GM04504 (cell line): ENCODE measurements at places on chromosomes 1 and 21.
A peak's percentile ranks its signal among the peaks of the same experiment; 100 is the strongest.

- no peak for DNase-seq
Measured at GRCh38 chr1:30476476-30476875, 246.9 kb downstream of the MATN1 start.

DNA sequence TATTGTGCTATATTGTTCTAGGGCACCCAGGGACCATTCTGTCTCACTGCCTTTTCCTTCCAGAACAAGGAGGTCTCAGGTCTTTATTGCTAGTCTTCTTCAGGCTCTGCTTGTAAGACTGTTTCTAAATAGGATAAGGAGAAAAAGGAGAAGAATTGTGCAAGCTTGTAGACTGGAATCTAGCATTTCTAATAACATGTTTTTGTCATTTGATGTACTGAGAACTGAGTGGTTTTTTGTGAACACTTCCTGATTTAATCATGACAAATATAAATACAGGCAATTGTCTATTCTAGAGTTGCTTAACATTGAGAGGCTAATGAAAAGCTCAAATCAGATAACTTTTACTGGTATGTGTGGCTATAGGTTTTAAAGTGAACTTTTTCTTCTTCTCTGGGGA is 77.6 kb downstream of the CLIC4 start:
- no peak for DNase-seq

DNA sequence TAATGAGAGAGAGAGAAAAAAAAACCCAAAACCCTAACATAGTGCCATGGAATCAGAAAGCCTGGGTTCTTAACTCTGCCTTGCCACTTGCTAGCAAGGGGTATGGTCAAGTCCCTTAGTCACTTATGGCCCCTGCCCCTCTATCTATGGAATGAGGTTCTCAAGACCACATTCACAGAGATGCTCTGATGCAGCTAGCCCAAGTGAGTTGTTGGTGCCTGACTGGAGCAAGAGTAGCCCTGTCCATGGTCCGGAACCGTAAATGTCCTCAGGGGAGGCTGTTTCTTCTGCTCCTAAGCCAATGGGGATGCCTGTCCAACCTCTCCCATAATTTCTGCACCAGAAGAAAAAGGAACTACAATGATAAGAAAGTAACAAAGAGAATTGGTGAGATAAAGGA is 56.8 kb downstream of the CSMD2 start:
- DNase-seq = no peak

GRCh38 chr1:185966471-185966870 is 232.3 kb downstream of the HMCN1 start:
- no peak for DNase-seq

GRCh38 chr1:66367369-66367768 is 166.6 kb upstream of the SGIP1 start:
- DNase-seq = no peak

- DNase-seq = no peak
Measured at GRCh38 chr1:153633161-153633753, 609 bp upstream of the CHTOP start.

DNA sequence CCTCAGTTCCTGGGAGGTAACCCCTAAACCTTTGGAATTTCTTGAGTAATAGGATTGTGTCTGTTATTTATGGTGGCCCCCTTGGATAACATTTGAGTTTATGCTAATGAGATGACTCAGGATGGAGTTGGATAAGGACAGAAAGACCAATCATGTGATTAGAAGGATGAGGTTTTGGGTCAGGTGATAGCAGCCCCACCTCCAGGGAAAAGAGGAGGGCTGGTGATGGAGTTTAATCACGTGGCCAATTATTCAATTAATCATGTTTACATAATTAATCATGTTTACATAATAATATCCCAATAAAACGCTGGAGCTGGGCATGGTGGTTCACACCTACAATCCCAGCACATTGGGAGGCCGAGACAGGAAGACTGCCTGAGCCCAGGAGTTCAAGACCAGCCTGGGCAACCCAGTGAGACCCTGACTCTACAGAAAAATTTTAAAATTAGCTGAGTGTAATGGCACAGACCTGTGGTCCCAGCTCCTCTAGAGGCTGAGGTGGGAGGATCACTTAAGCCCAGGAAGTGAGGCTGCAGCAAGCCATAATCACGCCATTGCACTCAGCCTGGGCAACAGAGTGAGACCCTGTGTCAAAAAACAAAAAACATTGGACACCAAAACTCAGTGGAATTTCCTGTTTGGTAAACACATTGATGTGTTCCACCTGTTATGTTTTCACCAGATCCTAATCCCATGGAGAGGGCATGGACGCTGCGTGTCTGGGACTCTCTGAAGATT is 73.3 kb downstream of the NUP210L start:
- DNase-seq = no peak

GRCh38 chr1:116498789-116499628 is 71.8 kb downstream of the CD58 start:
- no peak for DNase-seq

GRCh38 chr1:59292562-59292961 is 4.3 kb upstream of the FGGY start:
- DNase-seq = no peak

- no peak for DNase-seq
Measured at GRCh38 chr1:15151871-15152270, 1.7 kb upstream of the TMEM51 start.

DNA sequence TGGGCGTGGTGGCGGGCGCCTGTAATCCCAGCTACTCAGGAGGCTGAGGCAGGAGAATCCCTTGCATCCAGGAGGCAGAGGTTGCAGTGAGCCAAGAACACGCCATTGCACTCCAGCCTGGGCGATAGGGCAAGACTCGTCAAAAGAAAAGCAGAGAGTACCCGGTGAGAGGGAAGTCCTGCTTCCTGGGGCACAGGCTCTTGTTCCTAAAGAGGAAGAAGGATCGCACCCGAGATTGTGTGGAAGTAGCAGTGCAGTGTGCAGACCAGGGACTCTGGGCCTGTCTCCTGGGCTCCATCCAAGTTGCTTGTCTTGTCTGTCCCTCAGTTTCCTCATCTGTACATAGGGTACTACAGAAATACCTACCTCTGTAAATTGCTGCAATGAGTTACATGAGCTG is 29.6 kb downstream of the NBPF3 start:
- no peak for DNase-seq

DNA sequence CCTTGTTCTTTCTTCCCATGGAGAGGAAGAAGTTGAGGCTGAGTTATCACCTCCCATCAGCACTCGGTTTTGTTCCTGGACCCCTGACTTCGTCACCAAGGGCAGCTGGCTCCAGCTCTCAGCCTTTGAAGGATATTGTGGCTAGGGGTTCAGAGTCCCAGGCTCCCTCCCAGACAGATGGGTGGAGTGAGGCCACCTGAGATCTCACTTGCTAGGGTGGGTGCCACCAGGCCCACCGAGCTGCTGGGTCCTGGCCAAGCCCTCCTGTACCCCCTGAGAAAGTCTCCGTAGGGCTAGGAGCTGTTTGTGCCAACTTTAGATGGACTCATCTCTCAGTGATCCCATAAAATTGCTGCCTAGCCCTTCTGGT is 6.9 kb downstream of the MX2 start:
- DNase-seq = no peak

- no peak for DNase-seq
Measured at GRCh38 chr21:38495696-38496095, 2.6 kb downstream of the ERG start.

- no peak for DNase-seq
Measured at GRCh38 chr1:89938171-89939055, 56.5 kb upstream of the ZNF326 start.

- no peak for DNase-seq
Measured at GRCh38 chr1:89042491-89042890, 19.8 kb upstream of the GBP3 start.

GRCh38 chr1:1989102-1989542 is 14.5 kb downstream of the CFAP74 start:
- DNase-seq = no peak

- DNase-seq = no peak
Measured at GRCh38 chr1:162699366-162699765, 67.1 kb downstream of the DDR2 start.

DNA sequence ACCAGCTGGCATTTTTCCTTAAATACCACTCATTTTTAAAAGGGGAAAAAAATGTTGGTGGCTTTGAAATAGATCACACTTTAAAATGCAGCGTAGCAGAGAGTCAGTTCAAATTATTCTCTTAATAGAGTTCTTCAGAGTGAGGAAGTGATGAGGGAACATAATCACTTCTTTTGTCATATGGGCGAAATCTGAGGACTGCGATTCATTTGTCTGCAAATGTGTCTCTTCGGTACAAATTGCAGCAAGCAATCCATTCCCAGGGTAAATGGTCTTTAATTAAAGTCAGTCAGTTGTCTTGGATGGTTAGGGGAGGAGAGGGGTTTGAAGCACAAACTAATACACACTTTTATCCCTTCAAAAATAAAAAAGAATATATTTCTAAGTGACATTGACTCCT is 86.0 kb upstream of the SELENON start:
- no peak for DNase-seq

DNA sequence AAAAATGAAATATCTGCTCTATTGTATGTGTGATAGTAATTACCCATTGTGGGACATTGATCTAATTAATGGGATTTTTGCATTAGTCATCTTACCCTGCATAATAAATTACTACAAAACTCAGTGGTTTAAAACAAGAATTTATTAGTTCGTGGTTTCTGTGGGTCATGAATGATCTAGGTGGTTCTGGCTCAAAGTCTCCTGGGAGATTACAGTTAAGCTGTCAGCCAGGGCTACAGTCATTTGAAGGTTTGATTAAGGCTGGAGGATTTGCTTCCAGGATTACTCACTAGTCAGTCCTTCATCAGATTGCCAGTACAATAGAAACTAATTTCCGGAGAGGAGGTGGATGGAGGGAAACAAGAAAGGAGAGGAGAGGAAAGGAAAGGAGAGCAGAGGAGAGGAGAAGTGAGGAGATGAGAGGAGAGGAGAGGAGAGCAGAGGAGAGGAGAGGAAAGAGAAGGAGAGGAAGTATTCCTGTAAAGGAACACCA is 60.4 kb upstream of the TNFSF4 start:
- DNase-seq = peak; percentile 92

DNA sequence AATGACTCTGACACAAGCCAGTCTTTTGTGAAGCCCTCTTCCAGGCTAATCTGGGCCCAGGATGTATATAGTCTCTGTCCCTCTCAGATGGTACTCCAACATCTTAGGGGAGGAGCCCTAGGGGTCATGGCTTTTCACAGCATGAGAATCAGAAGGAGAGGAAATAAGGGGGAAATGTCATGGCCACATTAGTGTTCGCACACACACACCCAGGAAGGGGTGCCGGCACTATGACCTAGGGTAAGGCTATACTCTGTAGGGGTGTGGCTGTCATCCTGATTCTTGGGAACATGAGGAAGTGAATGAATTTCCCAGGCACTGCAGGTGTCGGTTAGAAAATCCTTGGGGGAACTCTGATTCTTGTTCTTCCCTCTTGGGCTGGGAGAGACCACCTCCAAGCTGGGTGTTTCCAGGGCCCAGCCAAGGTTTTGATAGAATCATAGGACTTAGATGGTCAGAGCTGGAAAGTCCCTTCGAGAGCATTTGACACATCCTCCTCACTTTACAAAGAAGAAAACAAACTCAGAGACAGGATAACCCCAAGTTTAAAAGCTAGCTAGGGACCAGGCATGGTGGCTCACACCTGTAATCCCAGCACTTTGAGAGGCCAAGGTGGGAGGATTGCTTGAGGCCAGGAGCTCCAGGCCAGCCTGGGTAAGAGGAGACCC is 22.0 kb downstream of the GFI1 start:
- no peak for DNase-seq

DNA sequence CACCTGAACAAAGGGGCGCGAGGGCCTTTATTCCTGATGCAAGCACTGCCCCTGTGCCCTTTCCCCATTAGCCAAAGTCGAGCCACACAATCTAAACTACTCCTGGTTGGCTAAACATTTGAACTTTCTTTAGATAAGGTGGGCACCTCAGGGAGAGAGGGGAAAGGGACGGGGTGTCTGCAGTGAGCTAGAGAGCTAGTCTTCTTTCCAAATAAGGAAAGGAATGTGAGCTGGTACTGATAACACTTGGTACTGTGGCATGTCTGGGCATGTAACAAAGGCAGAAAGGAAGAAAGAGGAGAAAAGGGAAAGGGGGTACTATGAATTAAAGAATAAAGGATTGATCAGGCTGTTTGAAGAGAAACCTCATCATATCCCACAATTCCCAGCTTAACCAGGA is 62.8 kb downstream of the OVGP1 start:
- no peak for DNase-seq

DNA sequence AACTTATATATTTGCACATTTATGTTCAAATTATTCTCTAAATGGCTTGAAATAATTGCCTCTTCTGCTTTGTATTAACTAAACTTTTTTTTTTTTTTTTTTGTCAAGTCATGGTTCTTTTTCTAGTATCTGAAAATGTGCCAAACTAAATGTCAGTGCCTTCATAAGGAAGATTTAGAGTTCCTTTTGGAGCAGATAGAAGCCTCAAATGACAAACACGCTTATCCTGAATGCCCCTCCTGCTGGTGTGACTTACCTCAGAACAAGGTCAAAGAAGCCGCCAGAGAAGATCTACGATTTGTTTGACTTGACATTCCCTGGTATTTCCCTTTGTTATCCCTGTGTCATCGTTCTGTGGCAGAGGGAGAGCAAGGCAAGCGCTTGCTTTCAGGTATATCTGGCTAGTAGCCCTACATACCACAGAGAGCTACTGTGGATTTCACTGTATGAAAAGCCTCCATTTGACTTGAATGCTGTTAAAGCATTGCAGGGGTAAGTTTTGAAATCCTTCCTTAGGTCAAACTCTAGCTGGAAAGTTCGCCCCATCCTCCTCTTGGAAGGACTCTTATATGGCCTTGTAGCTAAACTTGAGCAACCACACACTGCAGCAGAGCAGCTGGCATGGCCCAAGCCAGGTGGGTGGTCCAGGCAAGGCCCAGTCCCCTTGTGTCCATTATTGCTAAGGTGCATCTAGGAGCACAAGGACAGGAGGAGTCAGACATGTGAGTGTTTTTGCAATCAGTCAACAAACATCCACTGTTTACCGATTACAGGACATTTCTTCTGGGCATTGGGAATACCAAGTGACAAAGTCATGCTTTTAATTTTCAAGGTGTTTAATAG is 285.4 kb upstream of the USP25 start:
- DNase-seq = no peak

DNA sequence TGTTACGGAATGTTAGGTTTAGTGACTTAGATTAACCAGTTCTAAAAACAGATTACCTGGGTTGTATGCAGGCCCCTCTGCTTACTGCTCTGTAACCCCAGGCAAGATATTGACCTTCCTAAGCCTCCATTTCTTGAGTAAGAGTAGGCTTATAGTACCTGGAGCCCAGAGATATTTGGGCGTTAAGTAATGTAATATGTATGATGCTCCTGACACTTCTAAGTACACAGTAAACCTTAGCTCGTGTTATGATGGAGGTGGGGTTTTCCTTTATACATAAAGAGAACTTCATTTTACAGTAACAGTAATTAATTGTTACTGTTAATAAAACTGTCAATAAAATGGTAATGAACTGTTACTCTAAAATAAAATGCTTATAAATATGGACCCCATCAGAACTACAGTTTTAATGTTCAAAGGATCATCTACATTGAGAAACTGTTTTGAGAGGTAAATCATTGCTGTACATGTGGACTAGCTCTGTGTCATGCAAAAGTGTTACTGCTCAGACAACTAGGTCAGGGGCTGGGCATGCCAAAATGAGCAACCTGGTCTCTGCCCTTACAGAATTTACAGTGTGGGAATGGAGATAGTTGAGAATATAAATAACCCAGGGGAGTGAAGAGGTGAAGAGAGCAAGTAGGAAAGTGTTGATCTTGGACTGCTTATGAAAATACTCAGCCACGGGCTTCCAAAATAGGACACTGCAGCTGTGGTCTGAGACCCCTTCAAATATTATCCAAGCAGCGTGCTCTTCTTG is 26.6 kb downstream of the LRRC8C start:
- no peak for DNase-seq
